Osteoblast (primary cell): ENCODE measurements at places on chromosomes 7 and 10. TPM values are rescaled to one million over a fixed set of nuclear protein-coding genes. Genes with fewer than 3 reads are reported as not detected.
A peak's percentile ranks its signal among the peaks of the same experiment; 100 is the strongest.

The CHN2 gene
- total RNA-seq, result under 0.01 TPM in 1 of 2 replicates, not detected in the other

The PAX4 gene
- total RNA-seq, result not detected in 2 replicates

The CFTR gene
- not detected in 2 replicates for total RNA-seq

The CCDC136 gene
- 7.2 and 10.0 TPM in 2 replicates for total RNA-seq

DNA sequence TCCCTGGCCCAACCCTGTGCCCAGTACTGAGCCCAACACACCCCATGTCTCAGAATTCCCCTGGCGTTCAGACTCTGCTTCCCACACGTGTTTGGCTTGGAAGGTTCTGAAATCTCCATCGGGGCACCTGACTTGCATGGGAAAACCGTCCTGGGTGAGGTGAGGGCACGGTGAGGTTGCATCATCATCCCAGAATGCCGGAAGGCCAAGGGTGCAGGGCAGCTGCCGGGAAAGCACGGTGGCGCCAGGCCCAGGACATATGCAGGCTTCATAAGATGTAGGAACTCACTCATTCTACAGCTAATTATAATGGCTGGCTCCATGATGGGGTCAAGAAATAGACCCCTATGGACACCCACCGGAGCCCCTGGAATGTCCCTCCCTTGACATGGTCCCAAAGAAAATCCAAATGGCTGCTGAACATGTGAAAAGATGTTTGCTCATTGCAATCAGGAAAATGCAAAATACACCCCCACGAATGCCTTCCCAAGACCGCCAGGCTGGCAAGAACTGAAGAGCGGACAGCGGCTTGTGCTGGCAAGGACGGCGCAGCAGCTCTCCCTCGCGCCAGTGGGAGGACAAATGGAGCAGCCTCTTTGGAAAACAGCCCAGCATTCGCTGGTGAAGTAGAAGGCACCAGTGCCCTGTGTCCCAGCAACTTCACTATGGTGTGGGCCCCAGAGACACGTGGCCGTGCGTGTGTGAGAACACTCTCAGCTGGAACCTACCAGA is 2.3 kb downstream of the KNDC1 start:
- H3K4me3 ChIP-seq, result no peak overlapping the region
- H3K27ac ChIP-seq, result no peak overlapping the region
- no peaks in the 10 kb centered on the region for H3K36me3 ChIP-seq
- peak; percentile 92 for DNase-seq
- no peaks in the 10 kb centered on the region for H3K4me1 ChIP-seq

DNA sequence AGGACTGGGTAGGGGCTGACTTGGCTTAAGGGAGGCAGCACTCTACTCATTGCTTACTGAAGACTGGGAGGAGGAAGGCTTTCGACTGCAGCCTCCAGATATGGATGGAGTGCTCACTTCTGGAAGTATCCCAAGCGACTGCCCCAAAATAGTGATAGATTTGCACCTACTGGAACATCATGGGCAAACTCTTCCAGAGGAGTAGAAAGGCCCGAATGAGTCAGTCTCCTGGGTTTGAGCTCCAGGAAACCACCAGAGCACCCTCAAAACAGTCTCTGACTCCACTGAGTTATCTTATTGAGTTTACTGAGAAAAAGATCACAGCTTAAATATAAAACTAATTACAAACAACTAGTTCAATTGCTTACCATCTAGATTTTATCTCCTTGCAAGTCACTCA is 37.2 kb upstream of the PDLIM1 start:
- no peak overlapping the region for H3K27ac ChIP-seq
- H3K27me3 ChIP-seq, result no peaks in the 10 kb centered on the region
- no peaks in the 10 kb centered on the region for H3K36me3 ChIP-seq
- no peak for DNase-seq

GRCh38 chr10:98244141-98244540 is 23.9 kb downstream of the LOXL4 start:
- no peak for DNase-seq
- no peak overlapping the region for H3K4me3 ChIP-seq
- H3K36me3 ChIP-seq, result peaks cover 33% of the 10 kb centered on the region
- no peak overlapping the region for H3K27ac ChIP-seq

DNA sequence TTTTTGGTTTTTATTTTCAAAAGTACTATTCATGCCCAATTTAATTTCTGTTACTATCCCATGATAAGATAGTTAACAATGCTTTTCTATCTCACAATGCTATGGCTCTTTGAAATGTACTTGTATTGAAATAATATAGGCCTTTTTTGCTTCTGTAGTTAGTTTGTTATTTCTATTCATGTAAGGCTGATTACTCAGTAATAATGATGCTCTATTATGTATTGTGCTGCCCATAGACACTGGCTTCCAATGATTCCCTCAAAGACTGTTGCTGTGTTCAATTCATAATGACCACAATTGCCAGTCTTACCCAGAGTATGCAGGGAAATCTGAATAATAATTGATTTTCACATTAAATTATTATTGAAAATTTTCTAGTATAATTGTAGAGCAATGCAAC is 155.5 kb upstream of the POT1 start:
- no peak overlapping the region for H3K27ac ChIP-seq
- no peak overlapping the region for H3K4me3 ChIP-seq
- no peaks in the 10 kb centered on the region for H3K4me1 ChIP-seq
- no peaks in the 10 kb centered on the region for H3K36me3 ChIP-seq
- no peaks in the 10 kb centered on the region for H3K27me3 ChIP-seq
- no peak for DNase-seq

- no peak overlapping the region for H3K4me3 ChIP-seq
- no peak overlapping the region for H3K27ac ChIP-seq
- H3K27me3 ChIP-seq, result no peaks in the 10 kb centered on the region
Observed at GRCh38 chr7:23396222-23397015, 73.9 kb downstream of the IGF2BP3 start.

GRCh38 chr10:60352105-60352504 is 37.6 kb downstream of the ANK3 start:
- DNase-seq, result no peak
- H3K4me1 ChIP-seq, result peaks cover 27% of the 10 kb centered on the region
- no peak overlapping the region for H3K27ac ChIP-seq

DNA sequence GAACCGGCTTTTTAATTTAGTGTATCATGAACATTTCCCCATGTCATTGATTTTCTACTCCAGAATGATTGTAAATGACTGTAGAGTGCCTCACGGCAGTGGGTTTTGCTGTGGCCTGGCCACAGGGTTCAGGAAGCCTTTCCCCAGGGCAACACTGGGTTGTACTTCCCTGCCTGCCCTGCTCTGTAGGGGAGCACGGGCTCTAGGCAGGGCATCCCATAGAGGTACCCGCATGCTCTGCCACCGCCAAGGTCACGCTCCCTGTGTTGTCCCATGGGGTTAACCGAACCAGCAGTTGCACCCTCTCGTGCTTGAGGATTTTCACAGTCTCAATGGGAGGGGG is 63.8 kb downstream of the BPGM start:
- no peak overlapping the region for H3K4me3 ChIP-seq
- H3K27me3 ChIP-seq, result no peaks in the 10 kb centered on the region
- H3K36me3 ChIP-seq, result no peaks in the 10 kb centered on the region
- H3K4me1 ChIP-seq, result peaks cover 30% of the 10 kb centered on the region
- DNase-seq, result no peak
